CD4-positive, alpha-beta T cell (primary cell): ENCODE measurements at places on chromosomes 7 and 10. TPM values are rescaled to one million over a fixed set of nuclear protein-coding genes. Genes with fewer than 3 reads are reported as not detected.

- no peaks in the 10 kb centered on the region for H3K36me3 ChIP-seq
- H3K4me1 ChIP-seq = peaks cover 62% of the 10 kb centered on the region
- DNase-seq = no peak
- no peak overlapping the region for H3K4me3 ChIP-seq
- H3K27me3 ChIP-seq = no peaks in the 10 kb centered on the region
Measured at GRCh38 chr7:8133188-8133848, 128.6 kb downstream of the ICA1 start.

DNA sequence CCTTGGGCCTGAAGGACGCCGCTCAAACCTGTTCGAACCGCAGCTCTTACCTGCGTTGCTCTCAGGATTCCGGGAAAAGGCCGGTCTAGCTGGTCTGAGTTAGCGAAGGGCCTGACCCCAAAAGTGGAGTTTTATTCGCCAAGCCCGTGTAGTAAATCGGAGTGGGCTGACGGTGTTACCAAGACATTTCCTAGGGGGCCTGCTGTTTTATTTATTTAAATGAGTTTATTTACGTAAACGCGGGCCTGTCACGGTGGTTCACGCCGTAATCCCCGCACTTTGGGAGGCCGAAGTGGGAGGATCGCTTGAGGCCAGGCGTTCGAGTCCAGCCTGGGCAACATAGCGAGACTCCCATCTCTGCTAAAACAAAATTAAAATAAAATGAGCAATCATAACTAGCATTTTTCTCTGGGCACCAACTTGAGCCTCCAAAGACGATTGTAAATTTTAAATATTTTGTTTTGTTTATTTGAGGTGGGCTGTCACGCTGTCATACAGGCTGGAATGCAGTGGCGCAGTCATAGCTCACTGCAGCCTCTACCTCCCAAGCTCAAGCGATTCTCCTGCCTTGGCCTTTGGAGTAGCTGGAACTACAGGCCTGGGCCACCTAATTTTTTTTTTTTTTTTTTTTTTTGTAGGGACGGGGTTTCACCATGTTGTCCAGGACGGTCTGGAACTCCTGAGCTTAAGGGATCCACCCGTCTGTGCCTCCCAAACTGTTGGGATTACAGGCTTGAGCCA is 903 bp downstream of the ZNF655 start:
- no peaks in the 10 kb centered on the region for H3K27me3 ChIP-seq
- H3K4me1 ChIP-seq = peaks cover 45% of the 10 kb centered on the region
- no peak for DNase-seq
- peaks cover 63% of the 10 kb centered on the region for H3K36me3 ChIP-seq
- H3K4me3 ChIP-seq = peak overlapping the region; percentile 98

The DYDC2 gene
- total RNA-seq = not detected

GRCh38 chr7:73824986-73825385 is 5.8 kb upstream of the CLDN4 start:
- DNase-seq = no peak
- H3K27ac ChIP-seq = no peak overlapping the region
- no peak overlapping the region for H3K4me3 ChIP-seq
- no peaks in the 10 kb centered on the region for H3K36me3 ChIP-seq
- H3K27me3 ChIP-seq = peaks cover 3% of the 10 kb centered on the region
- H3K4me1 ChIP-seq = peaks cover 55% of the 10 kb centered on the region

- no peaks in the 10 kb centered on the region for H3K36me3 ChIP-seq
- H3K27me3 ChIP-seq = no peaks in the 10 kb centered on the region
- H3K4me3 ChIP-seq = no peak overlapping the region
Measured at GRCh38 chr10:91604553-91605534, 28.0 kb downstream of the PPP1R3C start.

The CACNA2D1 gene
- not detected for total RNA-seq

The MCM10 gene
- total RNA-seq = 0.50 TPM
